GM06990 (cell line): ENCODE measurements at places on chromosomes 12 and 14.

- no peak for DNase-seq
Observed at GRCh38 chr12:50555471-50555885, 50.7 kb downstream of the DIP2B start.

- no peak for DNase-seq
Observed at GRCh38 chr12:95083938-95084337, 10.5 kb upstream of the NR2C1 start.

GRCh38 chr12:131188131-131189050 is 234.7 kb downstream of the ADGRD1 start:
- no peak for DNase-seq

DNA sequence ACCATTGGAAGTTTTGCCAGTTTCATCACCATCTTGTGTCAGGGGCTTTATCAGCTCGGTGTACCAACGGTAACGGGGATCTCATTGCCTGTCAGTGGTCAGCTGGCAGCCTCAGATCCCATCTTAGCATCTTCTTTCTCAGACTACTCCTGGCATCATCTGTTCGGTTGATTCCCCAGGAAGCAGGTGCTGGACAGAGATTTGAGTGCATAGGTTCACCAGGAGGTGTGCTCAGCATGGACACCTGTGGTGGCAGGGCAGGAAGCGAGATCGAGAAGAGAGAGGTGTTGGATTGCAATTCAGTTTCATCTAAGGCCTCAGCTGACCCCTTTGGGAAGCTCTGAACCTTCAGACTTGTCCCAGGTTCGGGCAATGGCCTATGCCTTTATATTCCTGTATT is 76.0 kb downstream of the C12orf75 start:
- DNase-seq, result no peak

DNA sequence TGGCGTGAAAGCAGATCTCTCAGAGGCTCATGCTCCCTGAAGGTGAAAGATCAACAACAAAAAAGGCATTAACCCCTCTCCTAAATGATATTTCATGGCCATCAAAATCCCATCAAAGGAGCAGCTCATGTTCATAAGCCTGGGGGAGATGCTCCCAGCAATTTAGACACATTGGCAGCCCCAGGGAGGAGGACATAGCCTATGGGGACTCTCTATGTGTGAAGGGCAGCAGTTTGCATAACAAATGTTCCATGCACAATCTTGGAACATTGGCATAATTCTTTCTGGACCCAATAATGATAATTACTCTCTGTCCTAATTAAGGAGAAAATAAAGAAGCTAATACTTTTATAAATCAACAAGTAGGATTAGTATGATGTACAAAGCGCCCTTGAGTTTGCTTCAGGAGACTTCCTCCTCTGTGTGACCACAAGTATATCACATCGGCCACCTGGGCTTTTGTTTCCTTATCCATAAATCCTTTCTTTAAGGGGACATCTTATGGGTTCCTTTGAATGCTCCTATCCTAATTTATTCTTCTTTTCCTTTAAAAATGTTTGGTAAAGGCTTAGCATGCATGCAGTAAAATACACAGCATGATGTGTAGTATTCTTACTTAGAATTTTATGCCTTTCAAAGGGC is 161.9 kb upstream of the PLEKHG7 start:
- DNase-seq, result no peak

DNA sequence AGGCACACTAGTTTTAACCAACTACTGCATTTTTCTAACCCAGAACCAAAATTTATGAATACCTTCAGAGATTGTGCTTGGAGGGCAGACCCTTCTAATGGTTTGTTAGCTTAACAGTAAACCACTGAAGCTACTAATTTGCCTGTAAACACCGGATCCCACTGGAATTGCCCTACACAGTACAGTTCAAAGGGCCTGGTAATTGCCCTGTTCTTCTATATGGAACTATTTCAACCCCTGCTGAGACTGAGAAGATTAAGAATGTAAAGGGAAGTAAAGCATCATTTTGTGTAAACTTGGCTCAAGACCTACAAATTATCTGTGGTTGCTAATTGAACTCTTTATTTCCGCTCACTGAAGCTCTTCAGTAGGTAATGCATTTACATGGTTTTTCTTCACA is 468.1 kb downstream of the NPAS3 start:
- DNase-seq, result no peak

- no peak for DNase-seq
Observed at GRCh38 chr12:98453070-98453469, 62.3 kb upstream of the TMPO start.

GRCh38 chr12:24232531-24232930 is 283.1 kb upstream of the SOX5 start:
- no peak for DNase-seq

GRCh38 chr12:131583090-131583712 is 127.7 kb upstream of the SFSWAP start:
- no peak for DNase-seq

DNA sequence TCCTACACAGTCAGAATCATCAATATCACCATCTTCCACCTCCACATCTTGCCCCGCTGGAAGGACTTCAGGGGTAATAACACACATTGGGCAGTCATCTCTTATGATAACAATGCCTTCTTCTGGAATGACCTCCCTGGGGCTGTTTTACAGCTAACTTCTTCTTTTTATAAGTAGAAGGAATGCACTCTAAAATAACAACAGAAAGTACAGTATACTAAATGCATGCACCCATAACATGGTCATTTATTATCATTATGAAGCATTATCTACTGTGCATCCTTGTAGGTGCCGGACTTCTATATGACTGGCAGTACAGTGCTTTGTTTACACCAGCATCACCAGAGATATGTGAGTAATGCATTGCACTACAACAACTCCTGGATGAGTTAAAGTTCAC is 19.0 kb upstream of the NUAK1 start:
- DNase-seq, result no peak

- DNase-seq, result no peak
Observed at GRCh38 chr14:34014936-34015335, 64.1 kb upstream of the EGLN3 start.

DNA sequence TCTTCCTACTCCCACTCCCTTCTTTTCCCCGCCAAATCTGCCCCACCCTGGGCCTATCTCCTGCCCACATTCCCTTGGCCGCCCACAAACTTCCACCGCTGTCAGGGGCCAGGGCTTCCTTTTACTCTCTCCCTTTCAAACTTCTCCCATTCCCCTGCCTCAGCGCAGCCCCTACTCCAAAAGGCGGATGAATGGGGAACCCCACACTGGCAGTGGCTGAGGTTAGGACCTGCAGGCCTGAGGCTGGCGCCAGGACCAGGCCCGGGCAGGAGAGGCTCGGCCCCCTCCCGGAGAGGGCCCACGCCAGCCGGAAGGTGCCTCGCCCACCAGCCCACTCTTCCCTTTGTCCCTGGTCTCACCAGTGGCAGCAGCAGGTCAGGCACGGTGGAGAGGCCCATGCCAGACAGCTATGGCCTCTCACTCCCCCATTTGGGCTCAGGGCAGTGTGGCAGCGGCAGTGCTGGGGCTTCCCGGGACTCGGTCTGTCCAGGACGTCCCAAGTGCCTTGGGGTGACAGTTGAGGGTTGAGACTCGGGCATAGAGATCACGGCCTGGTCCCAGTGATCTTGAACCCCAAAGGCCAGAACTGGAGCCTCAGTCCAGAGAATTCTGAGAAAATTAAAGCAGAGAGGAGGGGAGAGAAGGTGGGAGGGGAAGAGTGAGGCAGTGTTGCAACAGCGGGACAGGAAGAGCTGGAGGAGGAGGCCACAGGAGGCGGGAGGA is at the start of gene TNFRSF1A:
TNFRSF1A (minus strand) TSS at position 660 of the 723 bp plus-strand sequence; CDS start at position 398, 262 bp downstream.
- peak; percentile 50 for DNase-seq

DNA sequence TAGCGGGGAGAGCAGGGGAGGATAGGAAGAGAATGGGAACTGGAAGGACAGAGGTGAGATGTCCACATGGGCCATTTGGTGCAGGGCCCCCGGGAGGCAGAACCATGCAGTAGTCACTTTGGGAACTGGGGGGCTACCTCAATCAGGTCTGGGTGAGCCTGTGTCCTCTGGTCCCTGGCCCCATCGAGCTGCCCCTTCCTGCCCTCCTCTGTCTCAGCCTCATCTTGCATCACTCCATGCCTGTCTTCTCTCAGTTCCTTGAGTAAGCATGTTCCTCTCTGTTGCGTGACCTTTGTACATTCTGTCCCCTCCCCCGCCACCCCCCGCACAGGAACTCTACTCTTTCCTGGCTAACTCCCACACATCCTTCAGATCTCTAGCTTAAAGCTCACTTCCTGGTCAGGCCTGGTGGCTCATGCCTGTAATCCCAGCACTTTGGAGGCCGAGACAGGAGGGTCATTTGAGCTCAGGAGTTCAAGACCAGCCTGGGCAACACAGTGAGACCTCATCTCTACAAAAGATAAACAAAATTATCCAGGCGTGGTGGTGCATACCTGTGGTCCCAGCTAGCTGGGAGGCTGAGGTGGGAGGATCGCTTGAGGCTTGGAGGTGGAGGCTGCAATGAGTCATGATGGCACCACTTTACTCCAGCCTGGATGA is 23.2 kb downstream of the FOS start:
- DNase-seq, result peak; percentile 25

GRCh38 chr14:33908540-33909223 is 42.2 kb downstream of the EGLN3 start:
- no peak for DNase-seq

DNA sequence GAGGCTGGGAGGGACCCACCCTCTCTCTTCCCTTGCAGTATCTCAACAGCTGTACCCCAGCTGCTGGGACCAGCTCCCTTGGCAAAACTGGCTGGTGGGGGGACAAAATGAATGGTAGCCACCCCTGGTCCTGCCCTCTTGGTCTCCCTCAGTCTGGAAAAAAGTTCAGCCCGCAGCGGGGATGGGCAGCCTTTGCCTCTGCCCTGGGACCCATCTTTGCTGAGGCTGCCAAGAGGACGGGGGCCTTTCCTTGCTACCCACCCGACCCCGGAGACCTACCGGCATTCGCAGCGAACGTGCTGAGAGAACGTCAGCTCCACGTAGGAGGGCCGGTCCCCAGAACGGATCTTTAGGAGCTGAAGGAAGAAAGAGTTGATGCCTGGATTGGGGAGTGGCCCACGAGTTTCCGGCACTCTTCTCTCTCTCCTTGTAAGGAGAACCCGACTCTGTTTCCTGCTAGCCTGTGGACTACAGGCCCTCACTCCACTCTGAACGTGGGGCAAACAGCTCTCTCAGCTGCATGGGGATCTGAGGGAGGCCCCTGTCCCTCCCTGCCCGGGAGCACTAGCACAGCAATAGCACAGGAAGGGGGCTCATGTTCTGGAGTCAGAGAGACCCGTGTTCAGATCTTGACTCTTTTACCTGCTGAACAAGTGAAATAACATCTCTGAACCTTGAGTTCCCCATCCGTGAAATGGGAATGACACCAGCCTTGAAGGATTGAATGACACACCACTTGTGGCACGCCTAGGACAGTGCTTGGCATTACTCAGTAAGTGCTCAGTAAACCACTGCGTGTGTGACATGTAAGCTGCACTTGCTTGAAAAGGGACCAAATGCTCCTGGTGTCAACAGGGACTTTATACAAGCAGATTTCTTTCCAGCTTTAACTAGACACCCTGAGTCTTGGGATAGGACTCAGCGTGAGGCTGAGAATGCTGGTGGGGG is 6.9 kb downstream of the PGF start:
- DNase-seq, result no peak

- DNase-seq, result no peak
Observed at GRCh38 chr12:96194576-96194889, 358 bp downstream of the ELK3 start.

GRCh38 chr12:116882742-116883141 is 1.5 kb upstream of the HRK start:
- DNase-seq, result no peak

DNA sequence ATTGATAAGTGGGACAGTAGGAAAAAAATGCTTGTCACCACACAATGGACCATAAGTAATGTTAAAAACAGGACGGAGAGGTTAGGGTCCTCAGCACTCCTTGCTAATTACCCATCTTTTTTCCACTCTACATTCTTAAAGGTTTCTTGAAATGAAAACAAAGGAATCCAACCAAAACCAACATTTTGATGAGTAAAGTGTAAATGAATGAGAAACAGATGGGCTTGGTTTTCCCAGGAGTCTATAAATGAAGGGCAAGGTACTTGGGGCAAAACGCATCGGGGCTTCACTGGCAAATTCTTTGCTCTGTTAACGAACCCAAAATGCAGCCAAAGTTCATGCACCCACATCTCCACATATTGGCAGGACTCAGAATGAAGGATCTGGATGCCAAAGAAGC is 129.2 kb upstream of the BMP4 start:
- no peak for DNase-seq

DNA sequence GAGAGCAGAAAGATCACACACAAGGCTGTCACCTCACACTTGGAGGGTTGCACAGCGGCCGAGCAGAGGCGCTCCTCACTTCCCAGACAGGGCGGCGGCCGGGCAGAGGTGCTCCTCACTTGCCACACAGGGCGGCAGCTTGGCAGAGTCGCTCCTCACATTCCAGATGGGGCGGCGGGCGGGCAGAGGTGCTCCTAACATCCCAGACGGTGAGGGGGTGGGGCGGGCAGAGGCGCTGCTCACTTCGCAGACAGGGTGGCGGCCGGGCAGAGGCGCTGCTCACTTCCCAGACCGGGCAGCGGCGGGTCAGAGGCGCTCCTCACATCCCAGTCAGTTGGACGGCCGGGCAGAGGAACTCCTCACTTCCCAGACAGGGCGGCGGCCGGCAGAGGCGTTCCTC is 9.1 kb downstream of the TMBIM4 start:
- DNase-seq, result no peak

GRCh38 chr14:90321891-90322290 is 9.8 kb downstream of the NRDE2 start:
- no peak for DNase-seq

GRCh38 chr14:66745078-66745477 is 237.1 kb downstream of the GPHN start:
- DNase-seq, result no peak

DNA sequence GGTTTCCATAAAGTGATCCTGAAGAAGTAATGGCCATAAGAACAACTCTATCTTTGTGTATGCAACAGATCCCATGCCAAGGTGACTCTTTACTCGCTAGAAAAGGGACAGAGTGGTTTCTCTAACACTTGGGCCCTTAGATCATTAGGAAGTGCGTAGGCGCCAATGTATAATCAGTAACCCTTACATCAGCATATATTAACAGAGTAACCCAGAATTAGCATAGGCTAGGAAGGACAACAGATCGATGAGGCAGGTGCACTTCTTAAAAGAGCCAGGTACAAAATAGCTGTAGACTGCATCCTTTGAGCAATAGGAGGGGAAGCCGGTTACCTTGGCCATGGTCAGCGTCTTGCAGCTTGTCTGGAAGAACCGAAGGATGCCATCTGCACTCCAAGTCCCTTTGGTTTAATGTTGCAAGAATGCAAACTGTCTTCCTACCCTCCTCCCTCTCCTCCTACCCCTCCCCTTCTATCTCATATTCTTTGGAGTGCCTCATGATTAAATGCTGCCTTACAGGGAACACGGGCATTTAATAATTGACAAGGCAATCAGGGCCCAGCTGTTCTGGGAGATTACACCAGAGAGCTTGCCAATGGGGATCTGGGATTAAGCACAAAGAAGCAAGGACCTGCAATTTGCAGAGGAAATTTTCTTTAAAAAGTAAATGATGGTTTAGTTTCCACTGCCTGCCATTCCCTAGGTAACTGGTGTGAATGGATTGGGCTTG is 8.0 kb downstream of the GSG1 start:
- DNase-seq, result no peak

GRCh38 chr12:124232654-124232987 is 62.3 kb upstream of the RFLNA start:
- DNase-seq, result no peak

- no peak for DNase-seq
Observed at GRCh38 chr12:76014007-76014406, 17.6 kb downstream of the PHLDA1 start.
